NCI-H1930 (cell line): ENCODE measurements at places on chromosomes 2 and 18.

DNA sequence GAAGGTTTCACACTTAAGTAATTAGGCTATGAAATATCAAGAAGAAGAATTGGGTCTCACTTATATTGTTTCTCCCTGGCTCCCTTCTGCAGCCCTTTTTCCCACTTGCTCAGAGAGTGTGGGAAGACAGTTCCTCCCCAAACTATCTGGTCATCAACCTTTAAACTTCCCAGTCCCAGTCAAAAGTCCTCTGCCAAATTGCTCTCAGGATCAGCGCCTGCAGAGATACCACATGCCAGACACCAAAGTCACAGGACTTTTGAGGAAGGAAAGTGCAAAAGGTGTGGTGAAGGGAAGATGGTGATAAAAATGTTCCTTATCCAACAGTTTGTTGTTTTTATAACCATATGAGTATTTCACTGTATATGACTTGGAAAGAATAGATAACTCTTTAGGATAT lies 51.3 kb downstream of the DLGAP1 start:
- no peak for DNase-seq

GRCh38 chr2:14675489-14675888 lies 43.0 kb downstream of the LRATD1 start:
- DNase-seq: no peak

DNA sequence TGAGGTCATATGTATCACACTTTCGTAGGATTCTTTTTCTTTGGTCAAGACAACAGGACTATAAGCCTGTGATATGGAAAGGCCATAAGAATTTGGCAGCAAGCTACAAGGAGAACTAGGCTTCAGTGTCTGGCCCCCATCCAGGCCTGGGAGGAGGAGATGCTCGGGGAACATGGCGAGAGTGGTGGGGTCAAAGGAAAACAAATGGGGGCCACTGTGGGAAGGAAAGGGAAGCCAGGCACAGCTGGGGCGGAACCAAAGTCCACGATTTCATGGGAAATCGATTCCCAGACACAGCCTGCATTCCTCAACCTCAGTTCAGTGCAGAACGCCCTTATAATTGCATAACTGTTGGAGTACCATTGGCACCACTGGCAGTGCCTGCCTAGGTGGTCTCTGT lies 58.2 kb downstream of the MBP start:
- no peak for DNase-seq

- no peak for DNase-seq
Measured at GRCh38 chr2:208426412-208427045, 19.9 kb downstream of the PTH2R start.

- DNase-seq: no peak
Measured at GRCh38 chr18:78953566-78953965, 26.1 kb upstream of the SALL3 start.

DNA sequence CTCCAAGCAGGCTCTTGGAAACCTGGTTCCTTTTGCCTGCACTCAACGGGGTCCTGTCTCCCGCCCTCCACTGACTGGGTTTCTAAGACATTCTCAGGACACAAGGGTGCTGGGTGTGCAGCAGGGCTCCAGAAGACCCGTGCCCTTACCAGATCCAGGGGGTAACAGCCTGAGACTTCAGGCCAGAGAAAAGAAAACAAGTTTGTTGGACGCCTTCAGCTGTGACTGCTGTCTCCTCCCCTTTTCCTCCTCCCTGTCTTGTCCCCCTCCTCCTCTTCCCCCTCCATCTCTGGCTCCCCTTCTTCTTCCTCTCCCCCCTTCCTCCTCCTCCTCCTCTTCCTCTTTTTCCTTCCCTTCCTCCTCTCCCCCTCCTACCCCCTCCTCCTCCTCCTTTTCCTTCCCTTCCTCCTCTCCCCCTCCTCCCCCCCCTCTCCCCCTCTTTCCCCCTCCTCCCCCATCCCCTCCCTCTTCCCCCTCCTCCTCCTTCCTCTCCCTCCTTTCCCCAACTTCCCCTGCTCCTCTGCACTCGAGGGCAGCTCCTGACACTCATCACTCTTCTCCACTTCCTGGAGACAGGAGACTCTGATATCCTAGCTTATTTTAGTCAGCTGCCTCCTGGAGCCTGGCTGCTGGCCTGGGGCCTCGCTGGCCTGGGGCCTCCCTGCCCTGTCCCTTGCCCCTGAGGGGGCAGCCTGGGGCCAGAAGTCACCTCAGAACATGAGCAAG lies 12.4 kb downstream of the ADRA2B start:
- DNase-seq: no peak

DNA sequence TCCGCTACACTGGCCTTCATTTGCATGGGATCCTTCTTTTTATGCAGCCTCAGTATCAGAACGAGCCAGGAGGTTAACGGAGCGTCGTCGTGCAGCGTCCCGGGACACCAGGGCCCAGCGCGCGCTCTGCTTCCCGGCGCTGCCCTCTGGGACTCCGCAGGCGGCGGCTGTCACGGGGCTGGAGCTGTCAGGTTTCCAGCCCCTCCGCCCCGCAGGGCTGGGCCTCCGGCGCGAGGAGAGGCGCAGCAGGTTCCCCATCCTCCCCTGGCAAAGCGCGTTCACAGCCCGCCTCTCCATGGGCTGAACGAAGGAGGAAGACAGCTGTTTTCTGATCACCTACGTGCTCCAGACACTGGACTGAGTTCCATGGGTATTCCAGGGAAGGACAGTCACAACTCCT lies 12.5 kb upstream of the PAX8 start:
- no peak for DNase-seq
